WTC11 (cell line): ENCODE measurements at places on chromosomes 2 and 18.

DNA sequence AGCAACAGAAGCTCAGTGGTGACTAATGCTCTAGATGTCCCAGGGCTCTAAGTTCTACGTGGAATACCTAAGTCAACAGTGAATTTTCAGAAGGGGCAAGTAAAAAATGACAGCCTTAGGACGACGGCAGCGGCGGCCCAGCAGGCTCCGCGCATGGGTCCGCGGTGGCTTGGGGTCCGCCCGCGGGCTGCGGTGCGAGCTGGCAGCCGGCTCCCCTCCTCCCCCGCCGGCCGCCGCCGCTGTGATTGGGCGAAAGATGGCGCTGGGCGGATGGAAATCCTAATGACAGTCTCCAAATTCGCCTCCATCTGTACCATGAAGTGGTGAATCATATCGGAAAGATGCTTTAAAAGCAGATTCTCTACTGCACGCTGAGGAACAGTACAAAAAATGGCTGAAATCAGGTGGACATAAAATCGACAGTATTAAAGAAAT is 74.7 kb downstream of the HNRNPLL start:
- peak; percentile 64 for DNase-seq

DNA sequence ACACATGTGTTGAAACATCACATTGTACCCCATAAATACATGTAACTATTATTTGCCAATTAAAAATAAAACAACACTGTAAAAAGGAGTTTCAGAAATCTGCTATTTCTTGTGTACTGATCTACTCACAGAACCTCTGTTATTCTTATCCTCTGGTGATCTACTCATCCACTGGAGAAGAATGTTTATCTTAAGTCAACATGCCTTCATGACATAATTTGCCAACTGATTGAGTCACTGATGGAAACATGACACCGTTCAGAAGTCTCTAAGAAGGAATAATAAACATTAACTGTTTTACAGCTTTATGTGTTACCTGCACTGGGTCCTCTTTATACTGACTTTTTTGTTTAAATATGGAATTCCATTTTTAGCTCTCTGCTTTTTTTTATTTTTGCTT is 555.2 kb downstream of the DCDC2C start:
- DNase-seq = no peak

DNA sequence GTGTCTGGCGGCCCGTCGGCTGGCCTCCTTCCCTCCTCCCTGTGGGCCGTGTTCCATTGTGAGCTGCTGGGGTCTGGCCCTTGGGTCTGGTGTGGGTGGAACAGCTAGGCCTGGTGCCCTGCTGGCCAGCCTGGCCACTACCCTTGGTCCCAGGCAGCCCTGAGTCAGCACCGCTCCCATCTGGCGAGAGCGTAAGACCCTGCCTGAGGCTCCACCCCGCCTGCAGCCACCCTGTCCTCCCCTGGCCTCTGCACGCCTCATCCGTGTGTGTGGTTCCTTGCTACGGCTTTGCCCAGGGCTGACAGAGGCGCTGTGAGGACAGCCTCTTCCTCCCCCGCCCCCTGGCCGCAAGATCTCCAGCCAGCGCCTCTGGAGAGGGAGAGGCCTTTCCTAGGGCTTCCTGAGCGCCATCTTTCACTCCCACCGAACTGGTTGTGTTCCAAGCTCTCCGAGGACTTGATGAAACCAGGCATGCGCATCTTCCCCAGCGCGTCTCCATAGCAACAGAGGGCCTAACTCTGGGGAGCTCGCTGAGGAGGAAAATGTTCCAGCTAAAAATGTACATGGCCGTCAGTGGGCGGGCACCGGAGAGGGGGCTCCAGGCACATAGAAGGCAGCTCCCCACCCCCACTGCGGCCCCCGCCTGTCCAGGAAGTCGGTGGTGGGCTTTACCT is 83.0 kb downstream of the STPG4 start:
- DNase-seq = peak; percentile 36

GRCh38 chr18:61400716-61401115 is 67.5 kb downstream of the CDH20 start:
- DNase-seq = no peak

- DNase-seq = no peak
Measured at GRCh38 chr2:27182346-27182745, 29.5 kb upstream of the ATRAID start.

DNA sequence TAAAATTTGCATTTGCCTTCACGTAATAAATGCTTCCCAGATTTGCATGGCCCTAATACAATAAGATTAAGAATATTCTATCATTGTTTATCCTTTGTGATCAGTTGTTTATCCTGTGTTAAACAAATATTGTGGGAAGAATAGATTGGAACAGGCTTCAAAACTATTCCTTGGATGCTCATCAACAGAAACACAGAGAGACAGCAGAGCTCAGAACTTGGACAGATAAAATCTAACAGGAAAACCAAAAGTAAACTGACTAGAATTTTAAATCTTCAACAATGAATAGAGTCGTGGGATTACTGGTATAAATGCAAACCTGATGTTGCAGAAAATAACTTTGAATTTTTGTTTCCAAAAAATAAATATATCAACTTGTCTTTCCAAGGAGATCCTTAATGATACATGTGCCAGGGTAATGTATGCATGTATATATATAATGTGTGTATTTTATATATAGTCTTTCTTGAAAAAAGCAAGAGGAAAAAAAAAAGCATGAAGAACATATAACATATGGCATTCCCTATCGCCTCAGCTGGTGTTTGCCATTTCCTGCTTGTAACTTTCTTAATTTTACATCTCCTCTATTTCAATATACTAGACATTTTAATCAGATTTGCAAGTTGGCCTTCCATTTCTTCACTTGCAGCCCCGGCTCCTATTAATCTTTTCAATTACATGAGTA is 59.9 kb upstream of the TANK start:
- DNase-seq = no peak

DNA sequence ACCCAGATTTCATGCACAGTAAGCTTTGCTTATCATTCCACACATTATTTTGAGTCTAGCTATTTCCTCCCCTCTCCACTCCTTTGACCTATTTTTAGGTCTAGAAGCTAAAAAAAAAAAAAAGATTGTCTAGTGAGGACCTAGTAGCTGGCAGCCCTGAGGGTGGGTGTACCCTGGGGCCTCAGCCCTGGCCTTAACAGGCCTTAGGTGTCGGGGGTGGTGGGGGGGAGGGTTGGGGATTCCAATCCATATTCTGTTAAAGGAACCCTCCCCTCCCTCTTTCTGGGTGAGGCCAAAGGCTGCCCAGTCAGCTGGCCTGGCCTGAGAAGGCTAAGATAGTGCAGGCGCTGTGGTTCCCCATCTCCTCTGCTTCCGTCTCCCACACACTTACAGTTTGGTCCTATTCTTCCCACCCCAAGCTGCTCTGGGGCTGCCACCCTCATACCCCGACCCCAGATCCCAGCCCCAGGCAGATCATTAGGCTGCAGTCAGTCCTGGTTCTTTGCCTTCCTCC is 65.5 kb upstream of the HK2 start:
- no peak for DNase-seq

- DNase-seq = no peak
Measured at GRCh38 chr2:28610583-28611201, 114.8 kb downstream of the PLB1 start.
